ENCODE measurements at places on chromosomes 6 and 20.
A peak's percentile ranks its signal among the peaks of the same experiment; 100 is the strongest.

- DNase-seq: no peak
These were observed 42.2 kb downstream of the PRND start for GRCh38 chr20:4763723-4764510.

DNA sequence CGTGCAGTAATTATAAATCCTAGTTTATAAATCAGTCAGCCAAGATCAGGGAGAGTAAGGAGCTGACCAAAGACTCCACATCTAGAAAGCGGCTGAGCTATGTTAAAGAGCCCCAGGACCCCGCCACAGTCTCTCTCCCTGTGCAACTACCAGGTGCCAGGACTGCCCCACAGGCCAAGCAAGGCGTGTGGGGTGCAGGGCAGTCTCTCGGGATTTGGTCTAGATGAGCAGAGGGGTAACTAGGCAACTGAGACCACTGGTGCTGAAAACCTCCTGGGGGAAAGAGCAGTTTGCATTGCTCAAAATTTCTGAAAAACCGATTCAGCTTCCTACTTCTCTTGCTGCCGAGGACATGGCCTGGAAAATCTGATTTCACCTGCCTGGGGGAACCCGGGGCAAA lies 10.4 kb downstream of the PMEPA1 start:
- DNase-seq: no peak

GRCh38 chr20:13029687-13030375 lies 21.1 kb downstream of the SPTLC3 start:
- peak; percentile 95 for DNase-seq

GRCh38 chr6:39980839-39981580 lies 46.7 kb upstream of the MOCS1 start:
- DNase-seq: peak; percentile 61

- DNase-seq: no peak
These were observed 867.2 kb downstream of the PHF3 start for GRCh38 chr6:64502801-64503200.

DNA sequence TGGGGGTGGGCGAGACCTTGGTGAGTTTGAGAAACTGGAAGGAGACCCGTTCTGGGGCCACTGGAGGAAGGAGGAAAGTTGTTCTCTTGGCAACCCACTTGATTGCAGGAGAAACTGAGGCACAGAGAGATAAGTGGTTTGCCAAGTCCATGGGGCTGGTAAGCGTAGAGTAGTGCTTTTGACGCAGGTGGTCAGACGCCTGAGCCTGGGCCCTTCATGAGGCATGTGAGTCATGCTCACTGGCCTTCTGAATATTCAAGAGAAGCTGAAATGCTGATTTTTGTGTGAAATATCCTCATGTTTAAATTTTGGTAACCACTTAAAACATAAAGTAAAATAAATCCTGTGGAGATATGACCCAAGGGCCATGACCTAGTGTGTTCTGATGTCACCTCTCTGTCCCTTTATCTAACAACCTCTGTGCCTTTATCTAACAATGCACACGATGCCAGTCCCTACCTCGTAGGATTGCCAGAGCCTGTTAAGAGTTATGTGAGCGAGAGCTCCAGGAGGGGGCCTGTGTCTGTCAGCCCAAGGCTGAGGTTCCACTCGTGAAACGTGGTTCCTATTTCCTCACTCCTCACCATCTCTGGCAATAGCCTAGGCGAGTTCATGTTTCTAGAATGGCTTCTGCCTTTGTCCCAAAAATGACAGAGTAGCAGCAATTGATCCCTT lies 32.8 kb upstream of the PMEPA1 start:
- DNase-seq: no peak

DNA sequence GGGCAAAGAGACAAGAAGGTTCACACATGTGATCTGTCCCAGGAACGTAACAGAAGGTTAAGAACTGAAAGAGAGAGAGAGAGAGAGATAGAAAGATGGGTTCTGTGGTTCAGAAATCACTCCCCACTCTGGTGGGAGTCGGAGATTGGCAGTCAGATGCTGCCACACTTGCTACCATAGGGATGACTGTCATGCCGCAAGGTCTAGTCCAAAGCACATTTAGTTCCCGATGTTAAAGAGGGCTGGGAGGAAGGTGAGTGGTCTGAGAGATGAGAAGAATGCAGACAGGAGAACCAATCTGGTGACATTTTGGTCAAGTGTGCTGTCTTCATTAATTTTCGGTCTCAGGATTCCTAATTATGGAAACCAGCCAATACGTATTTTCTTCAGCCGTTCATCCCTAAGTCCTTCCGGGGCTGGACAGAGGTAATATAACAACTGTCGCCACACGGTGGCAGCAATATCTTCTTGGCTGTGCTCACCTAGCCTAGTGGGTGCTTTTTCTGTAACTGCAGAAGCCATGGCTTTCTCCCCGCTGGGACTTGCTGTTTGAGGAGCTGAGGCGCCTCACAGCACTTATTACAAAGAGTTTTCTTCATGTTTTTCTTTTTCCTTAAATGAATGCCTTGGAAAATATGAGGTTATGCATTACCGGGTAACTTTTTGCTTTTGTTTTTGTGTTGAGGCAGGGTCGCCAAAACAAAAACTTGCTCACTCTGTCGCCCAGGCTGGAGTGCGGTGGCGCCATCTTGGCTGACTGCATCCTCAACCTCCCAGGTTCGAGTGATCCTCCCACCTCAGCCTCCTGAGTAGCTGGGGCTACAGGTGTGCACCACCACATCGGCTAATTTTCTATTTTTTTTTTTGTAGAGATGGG lies 46.0 kb downstream of the SLC35D3 start:
- peak; percentile 83 for DNase-seq

GRCh38 chr6:56852260-56853010 lies 102.5 kb upstream of the BEND6 start:
- DNase-seq: no peak

DNA sequence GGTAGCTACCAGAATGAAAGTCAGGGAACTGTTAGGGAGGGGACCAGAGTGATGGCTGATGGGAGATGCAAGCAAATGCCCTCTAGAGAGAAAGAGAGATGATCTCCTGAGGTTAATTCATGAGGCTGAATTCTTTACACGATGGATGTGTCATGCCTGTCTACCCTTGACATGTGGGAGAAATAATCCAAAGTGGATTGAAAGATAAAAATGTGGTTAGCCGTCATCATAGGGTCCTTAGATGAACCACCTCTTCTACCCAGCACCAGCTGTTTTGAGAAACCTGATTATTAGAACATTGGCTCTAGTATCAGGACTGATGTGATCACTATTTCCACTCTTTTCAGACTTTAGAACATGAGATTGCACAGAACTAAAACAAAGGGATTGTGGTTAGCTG lies 53.6 kb downstream of the SOBP start:
- DNase-seq: no peak

GRCh38 chr20:9300534-9300933 lies 213.9 kb upstream of the LAMP5 start:
- no peak for DNase-seq

All from RWPE1 (cell line).